Lower leg skin (tissue), 4 donors: ENCODE measurements at places on chromosomes 5 and 9. TPM values are rescaled to one million over a fixed set of nuclear protein-coding genes. Genes with fewer than 3 reads are reported as not detected.

DNA sequence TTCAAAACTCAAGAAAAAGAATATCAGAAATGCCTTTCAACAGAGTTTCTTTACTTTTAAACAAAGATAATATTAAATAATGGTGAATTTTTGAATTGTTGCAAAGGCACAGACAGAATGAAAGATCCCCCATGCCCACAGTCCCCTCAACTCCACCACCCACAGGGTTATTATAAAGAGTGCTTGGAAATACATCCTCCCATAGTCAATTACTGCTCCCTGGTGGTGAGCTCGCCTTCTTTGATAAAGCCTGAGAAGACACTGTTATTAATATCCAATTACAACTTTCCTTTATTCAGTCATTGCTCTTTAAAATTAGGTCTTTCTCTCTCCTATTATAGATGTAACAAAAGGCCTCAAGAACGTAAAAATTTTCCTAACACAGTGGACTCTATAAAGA is 490.2 kb upstream of the RORB start:
- DNase-seq = no peak

DNA sequence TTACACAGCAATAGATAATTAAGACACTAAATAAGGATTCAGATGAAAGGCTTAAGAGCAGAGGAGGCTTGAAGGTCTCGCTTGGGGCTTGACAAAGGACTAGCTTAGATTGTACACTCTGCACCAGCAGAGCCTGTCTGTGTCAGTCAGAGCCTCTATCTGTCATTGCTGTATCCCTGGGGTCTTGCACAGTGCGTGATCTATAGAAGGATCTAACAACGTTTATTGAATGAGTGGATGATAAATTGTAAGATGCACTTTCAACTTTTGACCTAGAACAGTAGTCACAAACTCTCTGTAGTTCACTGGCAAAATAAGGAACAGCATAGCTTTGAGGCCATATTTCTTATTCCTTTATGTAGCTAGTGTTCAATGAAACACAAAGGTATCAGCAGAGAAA is 173.5 kb downstream of the ENTREP1 start:
- DNase-seq = no peak

GRCh38 chr9:77876091-77876490 is 155.5 kb downstream of the GNAQ start:
- no peak for DNase-seq

DNA sequence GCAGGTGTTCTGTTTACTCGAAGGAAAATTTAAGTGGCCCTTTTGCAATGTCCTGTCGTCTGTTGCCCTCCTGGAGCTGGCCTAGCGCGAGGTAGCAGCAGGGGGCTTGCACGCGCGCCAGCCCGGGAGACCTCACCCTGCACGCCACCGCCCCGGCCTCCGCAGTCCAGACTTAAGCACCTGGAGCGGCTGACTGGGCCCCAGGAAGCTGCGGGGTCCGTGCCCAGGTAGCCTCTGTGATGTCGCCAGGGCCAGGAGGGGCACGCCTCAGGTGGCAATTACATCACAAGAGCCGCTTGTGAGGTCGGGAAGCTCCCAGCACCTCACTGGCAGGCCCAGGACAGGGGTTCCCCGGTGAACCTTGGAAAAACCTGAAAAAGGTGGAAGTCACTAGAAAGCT is at the start of gene SAXO1:
TSS of gene SAXO1 (minus strand) at position 195 of the 400 bp plus-strand sequence. CDS start 301 bp downstream, outside the sequence.
- DNase-seq = no peak

DNA sequence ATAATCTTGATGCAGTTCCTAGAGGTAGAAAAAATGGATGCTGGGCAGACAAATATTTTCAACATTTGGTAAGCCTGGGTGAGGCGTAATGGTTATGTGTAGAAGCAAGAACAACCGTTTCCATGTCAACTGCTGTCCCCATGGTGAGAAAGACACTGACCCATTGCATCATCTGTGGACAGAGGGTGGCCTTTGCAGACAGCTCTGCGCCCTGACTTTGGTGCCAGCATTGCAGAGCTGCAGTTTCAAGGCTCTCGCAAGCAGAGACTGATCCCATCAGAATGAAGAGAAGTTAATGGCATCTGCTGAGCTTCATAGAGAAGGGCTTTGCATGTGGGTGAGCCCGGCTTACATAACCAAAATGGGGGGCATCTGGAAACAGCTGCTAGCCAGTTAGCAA is 179.0 kb upstream of the ADRA1B start:
- DNase-seq = no peak

DNA sequence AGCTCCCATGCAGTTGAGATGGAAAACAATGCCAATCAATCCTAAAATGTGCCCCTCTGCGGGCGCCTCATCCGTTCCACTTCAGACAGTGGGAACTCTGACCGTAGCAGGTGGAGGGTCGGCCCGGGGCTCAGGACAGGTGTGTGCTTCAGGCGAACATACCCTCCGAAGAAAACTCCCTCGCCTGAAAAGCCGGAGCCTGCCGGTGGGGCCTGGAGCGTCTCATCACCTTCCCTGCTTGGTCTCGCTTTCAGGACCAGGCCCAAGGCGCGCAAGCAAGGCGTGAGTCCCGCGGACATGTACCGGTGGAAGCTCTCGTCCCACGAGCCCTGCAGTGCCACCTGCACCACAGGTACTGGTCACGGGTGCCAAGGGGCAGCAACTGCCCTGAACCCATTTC is 26.4 kb downstream of the ADAMTSL2 start:
- DNase-seq = no peak

GRCh38 chr9:21804791-21805190 is 2.4 kb downstream of the MTAP start:
- DNase-seq = no peak

PCSK1 gene
- not detected for total RNA-seq

ASPN gene
- total RNA-seq = 9.1 TPM

ZFP37 gene
- 0.56 TPM for total RNA-seq
